ENCODE measurements at places on chromosomes 16 and 17.

- DNase-seq, result no peak
Observed at GRCh38 chr17:20241855-20242254, 225.5 kb downstream of the LGALS9B start.

DNA sequence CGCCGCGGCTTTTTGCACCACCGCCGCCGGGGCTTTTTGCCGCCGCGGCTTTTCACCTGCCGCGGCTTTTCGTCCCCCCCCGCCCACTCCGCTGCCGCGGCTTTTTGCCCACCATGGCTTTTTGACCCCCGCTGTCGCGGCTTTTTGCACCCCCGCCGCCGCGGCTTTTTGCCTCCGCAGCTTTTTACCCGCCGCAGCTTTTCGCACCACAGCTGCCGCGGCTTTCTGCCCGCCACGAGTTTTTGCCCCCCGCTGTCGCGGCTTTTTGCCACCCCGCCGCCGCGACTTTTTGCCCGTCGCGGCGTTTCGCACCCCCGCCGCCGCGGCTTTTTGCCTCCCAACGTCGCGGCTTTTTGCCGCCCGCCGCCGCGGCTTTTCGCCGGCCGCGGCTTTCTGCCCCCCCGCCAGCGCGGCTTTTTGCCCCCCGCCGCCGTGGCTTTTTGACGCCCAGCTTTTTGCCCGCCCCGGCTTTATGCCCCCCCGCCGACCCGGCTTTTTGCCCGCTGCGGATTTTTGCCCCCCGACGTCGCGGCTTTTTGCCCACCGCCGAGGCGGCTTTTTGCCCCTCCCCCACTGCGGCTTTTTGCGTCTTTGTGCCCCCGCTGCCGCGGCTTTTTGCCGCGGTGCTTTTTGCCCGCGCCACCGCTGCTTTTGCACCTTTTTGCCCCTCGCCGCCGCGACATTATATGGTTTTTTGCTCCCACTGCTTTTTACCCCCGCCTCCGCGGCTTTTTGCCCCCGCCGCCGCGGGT lies 1343.6 kb downstream of the TP53TG3F start:
- no peak for DNase-seq

DNA sequence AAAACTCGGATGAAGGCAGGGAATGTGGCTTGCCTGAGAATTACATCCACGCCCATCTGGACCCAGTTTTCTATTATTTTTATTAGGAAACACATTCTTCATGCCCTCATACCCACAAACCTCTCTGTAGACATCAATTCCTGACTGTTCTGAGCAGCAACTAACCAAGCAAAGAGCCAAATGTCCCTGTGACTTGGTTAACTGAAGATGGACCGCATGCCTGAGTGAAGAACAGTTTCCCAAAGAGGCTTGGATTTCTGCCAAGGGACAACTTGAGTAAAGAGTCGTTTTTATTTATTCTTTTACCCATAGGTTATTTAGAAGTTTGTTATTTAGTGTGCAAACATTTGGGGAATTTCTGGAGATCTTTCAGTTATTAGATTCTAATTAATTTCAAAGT lies 259.8 kb downstream of the GRIN2A start:
- DNase-seq, result no peak

GRCh38 chr16:14042706-14043105 lies 28.4 kb upstream of the MRTFB start:
- DNase-seq, result no peak

DNA sequence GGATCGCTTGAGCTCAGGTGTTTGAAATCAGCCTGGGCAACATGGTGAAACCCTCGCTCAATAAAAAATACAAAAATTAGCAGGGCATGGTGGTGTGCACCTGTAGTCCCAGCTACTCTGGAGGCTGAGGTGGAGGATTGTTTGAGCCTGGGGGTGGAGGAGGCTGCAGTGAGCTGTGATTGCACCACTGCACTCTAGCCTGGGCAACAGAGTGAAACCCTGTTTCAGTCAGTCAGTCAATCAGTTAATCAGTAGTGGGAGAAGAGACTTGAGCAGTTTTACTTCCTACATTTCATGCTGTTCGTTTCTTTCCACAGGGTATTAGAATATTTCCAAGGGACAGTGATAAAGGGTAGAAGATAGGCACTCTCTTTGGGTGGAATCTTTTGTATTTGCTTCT lies 8.8 kb downstream of the MAP3K3 start:
- DNase-seq, result no peak

DNA sequence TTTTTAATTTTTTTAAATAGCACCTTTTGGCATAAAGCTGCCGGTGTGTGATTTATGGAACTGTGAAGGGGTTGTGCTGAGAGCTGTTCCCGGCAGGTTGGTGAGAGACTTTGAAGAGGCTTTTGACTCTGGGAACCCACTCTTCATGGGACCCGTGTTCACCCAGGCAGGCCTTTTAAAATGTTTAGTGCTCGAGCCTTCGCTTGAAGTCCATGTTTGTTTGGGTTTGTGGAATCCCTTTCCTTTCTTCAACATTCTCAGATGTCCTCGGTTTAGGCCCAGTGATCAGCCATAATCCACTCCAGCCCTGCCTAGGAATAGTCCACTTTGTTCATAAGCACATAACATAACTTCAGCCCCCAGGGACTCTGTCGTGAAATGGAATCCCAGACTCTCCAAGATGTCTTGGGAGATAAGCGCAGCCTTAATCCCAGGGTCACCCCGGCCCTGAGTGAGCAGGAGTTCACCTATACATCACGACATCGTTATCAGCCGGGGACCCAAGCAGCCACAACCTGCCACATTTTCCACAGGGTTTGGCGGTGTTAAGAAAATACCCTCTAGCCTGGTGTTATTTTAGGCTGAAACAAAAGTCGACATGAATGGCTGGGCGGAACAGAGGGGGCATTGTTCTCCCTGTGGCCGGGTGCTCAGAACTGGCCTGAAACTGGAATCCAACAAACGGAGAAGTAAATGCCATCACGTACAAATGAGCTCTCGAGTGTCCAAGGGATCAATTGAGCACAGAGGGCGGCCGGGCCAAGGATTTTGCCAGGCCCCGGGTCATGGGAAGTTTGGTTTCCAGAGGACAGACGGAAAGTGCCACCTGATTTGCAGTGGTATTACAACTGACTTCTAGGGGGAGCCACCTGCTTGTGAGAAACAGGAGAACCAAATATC lies 145.7 kb upstream of the IRX3 start:
- DNase-seq, result no peak

- no peak for DNase-seq
Observed at GRCh38 chr17:33328129-33328528, 35.0 kb upstream of the ASIC2 start.

DNA sequence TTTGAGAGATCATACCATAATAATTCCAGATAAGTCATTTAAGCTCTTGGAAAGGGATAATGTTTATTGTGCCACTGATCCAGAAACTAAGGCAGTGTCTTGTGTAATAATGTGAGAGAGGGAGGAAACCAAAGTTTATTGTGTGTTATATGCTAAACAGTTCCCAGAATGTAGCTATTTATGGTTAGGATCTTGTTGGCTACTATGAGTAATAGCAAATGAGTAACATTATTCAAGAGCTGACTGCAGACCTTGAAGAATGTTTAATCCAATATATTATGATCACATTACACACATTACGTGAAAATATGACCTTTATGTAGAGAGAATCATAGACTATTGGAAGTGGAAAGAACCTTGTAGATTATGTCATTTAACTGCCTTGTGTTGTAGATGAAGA lies 139.5 kb downstream of the BCAS3 start:
- no peak for DNase-seq

- DNase-seq, result no peak
Observed at GRCh38 chr17:65931246-65932149, 260.4 kb downstream of the CEP112 start.

- no peak for DNase-seq
Observed at GRCh38 chr17:15441315-15441714, 26.1 kb downstream of the CDRT4 start.

DNA sequence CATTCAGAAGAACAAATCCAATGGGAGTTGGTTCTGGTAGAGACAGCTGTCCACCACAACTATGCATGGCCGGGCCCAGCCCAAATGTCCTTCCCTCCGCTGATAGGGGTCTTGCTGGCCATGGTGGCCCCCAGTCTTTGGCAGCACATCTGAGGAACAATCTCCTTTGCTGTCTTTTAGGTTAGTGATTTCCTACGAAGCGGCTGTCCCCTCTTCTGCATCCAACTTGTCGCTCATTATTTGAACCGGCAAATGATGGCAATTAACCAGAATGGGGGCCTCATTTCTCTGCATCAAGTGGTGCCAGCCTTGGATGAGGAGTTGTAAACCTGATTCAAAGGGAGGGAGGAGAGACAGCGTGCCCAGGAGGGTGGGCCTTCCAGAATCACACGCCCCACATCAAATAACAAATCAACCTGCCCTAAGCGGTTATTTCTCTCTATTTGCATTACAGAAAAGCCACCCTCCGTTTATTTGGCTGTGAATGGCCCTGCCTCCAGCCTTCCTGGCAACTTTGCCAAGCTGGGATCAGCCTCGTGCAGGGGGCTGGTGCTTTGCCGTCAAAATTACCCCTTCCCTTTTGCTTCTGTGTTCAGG lies 156.5 kb downstream of the RGS9 start:
- DNase-seq, result no peak

DNA sequence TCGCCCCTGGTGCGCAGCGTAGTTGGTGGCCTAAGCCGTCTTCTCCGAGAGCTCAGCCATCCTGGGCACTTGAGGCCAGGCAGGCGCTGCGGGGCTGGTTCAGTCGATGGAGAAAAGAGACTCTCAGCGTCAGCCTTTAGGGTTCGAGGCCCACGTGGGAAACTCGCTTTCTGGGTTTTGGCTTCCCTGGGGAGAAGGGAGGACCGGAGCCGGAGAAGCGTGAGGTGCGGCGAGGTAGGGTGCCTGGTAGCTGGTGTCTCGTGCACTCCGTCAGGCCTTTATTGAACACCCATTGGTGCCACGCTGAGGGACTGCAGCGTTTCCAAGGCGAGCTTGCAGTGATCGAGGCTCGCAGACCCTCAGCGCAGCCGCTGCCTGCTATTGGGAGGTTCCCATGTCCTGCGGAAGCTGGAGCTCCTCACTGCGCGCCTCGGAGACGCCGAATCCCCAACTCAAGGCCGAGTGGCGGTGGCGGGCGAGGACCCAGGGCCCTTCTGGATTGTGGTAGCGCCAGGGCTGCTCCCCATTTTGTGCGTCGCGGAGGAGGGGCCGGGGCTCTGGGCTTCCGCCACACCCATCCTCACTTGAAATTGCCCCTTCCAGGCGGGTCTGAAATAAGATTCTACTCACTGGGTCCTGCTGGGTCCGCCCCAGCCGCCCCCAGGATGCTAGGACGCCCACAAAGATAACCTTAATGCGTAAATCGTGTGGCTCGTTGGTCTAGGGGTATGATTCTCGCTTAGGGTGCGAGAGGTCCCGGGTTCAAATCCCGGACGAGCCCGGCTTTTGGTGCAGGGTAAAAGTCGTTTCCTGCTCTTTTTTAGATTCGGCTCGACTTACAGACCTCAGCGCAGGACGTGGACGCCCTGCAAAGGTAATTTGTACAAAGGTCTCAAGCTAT lies 1.2 kb downstream of the OR1F1 start:
- no peak for DNase-seq

- DNase-seq, result no peak
Observed at GRCh38 chr17:17321356-17322025, 18.3 kb downstream of the NT5M start.

DNA sequence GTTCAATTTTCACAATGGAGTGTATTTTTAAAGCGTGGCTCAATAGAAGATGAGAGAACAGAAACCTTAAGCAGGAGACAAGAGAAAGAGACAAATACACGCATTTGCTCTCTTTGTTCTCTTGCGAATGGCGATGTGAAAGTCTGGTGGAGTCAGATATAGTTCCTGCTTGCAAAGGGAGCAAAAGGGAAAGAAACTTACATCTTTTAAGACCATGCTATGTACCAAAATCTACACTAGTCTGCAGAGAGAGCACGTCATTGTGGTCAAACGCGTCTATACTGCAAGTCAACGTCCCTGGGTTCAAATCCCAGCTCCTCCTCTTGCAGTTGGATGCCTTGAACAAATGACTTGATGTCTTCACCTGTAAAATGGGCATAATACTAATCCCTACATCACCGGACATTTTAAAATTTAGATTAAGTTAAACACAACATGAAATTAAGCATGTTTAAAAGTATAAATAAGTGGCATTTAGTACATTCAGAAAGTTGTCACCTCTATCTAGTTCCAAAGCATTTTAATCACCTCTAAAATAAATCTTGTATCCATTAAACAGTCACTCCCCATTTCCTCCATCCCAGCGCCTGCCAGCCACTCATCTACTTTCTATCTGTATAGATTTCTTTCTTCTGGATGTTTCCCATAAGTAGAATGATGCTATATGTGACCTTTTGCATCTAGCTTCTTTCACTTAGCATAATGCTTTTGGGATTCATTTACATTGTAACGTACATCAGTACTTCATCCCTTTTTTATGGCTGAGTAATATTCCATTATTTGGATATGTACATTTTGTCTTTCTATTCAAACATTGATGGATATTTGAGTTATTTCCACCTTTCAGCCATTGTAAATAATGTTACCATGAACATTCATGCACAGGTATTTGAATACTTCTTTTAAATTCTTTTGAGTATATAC lies 406.9 kb downstream of the TMEM114 start:
- DNase-seq, result no peak

DNA sequence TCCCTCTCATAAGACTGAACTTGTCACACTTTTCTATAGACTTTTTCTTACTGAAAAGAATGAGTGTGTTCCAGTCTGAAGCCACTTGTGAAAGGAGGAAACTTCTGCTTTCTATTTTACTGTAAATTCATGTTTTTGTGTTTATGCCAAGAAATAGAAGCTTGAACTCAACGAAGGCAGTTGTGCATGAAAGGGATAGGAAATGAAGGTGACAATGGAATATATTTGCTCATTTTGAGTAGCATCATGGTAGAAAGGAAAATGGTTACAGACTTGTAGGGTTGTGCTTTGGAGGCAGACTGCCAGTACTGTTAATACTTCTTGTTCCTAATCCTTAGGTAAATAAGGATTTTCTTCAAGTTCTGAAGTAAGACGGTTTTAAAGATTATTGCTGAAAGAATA lies 8.1 kb downstream of the CLTC start:
- DNase-seq, result no peak

- no peak for DNase-seq
Observed at GRCh38 chr16:67022531-67023214, 6.3 kb upstream of the CBFB start.

DNA sequence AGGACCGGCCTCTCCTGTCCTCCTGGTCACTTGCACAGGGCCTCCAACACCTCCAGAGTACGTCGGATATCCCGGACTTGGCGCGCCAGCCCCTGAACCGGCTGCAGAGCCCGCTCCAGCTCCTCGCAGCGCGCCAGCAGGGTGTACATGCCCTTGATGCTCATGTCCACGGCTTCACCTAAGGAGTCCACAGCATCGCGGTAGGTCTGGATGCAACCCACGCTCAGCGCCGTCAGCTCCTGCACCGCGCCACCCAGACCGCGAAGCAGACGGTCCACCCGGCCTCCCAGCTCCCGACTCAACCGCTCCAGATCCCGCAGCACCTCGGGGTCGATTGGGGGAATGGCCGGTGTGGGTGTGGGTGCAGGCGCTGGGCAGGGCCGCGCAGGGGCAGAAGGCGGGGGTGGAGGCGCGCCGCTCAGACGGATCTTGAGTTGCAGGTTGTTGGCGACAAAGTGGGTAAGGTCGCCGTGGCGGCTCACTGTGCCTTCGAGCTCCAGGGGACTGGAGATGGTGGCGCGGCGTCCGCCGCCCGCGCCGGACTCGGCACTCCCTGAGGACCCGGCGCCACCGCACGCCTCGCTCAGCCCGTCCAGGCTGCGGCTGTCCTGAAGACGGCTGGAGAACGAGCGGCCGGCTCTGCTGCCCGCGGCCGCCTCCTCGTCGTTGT lies 804 bp downstream of the BORCS6 start:
- DNase-seq, result no peak

- DNase-seq, result no peak
Observed at GRCh38 chr16:50121278-50121677, 31.8 kb upstream of the TENT4B start.

GRCh38 chr17:49519781-49520180 lies 24.7 kb downstream of the NGFR start:
- no peak for DNase-seq
